Endothelial cell (in vitro differentiated cells): ENCODE measurements at places on chromosomes 16 and 17.

- no peak for DNase-seq
Measured at GRCh38 chr17:40825599-40825998, 3.2 kb upstream of the KRT10 start.

- DNase-seq: no peak
Measured at GRCh38 chr17:8654822-8655221, 24.3 kb upstream of the MYH10 start.

DNA sequence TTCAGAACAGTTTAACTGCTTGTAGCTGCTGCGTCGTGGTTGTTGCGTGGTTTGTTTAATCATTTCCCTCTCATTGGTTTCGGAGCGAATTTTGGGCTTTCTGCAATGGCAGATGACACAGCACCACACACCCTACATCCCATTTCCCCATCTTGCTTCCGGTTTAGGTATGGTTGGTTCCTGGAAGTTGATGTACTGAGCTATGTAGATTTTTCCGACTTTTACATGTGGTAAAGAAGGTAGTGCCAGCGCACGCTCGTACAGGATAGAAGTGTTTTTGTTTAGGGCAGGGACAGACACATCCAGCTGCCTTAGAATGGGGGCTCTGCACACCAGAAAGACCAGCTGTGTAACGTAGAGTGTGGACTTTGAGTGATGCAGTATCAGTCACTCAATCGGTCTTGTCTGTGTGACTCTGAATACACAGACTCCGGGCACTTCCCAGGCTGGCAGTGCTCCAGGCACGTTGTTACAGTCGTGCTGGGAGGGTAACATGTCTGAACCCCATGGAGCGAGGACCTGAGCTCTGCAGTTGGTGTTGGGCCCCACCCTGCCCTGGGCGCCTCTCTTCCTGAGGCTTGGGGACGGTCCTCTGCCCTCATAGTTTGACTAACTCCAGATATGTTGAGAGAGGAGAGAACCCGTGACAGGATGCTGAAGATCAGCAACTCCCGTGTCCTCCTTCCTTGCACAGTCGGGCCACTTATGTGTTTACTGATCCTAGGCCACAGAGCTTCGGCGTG lies 172.0 kb upstream of the CHMP6 start:
- no peak for DNase-seq

DNA sequence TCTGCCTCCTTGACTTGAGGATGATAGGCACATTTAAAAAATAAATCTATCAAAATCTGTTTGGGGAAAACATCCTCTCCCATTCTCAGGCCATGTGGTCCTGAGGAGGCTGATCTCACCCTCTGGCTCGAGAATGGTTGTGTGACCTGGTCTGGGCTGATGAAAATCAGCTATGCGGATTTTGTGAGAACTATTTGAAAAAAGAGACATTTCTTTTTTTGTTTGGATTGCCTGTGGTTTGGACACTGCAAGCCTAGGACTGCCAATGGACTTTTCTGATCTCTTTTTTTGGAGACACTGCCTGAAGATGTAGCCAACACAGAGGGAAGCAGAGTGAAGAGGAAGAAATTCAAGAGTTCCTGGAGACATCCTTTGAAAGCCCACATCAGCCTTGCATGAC lies 145.9 kb downstream of the HS3ST3B1 start:
- no peak for DNase-seq

DNA sequence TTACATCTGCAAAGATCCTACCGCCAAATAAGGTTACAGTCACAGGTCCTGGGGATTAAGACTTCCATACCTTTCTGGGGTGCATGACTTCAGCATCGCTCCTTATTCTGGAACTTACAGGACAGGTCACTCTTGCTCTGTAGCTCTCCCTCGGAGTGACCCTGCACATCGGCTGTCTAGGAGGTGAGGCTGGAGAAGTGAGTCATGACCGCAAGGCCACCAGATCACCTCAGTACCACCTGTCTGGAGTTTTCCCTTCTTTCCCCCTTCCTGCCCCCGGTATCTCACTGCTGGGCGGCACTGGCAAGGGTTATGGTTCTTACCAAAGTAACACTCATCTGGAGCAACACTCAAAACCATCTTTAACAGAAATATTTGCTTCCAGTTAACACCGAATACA lies 374.8 kb downstream of the SLC39A11 start:
- DNase-seq: no peak
